ENCODE measurements at places on chromosomes 2 and 18.

GRCh38 chr2:56682397-56682760 is 498.6 kb downstream of the CCDC85A start:
- DNase-seq: no peak

GRCh38 chr2:28729698-28730097 is 21.9 kb upstream of the PPP1CB start:
- no peak for DNase-seq

DNA sequence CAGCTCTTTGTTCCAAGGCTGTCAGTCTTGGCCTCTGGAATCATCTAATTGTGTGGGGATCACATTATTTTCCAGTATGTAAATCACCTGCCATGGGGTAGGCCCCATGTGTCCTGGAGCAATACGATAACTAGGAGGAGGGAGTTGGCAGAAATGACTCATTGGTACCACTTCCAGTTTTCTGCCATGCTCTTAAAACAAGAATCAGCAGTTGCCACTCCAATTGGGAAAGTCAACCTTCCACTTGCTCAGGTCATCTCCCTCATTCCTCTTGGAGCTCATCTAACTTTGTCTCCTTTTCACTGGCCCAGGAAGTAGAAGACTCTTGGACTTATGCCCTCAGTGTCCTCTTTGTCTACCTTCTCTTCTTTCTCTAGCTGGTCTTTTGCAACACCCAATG is 487.0 kb downstream of the SLC4A3 start:
- DNase-seq: no peak

- DNase-seq: no peak
Observed at GRCh38 chr2:95345081-95345562, 48.0 kb downstream of the KCNIP3 start.

DNA sequence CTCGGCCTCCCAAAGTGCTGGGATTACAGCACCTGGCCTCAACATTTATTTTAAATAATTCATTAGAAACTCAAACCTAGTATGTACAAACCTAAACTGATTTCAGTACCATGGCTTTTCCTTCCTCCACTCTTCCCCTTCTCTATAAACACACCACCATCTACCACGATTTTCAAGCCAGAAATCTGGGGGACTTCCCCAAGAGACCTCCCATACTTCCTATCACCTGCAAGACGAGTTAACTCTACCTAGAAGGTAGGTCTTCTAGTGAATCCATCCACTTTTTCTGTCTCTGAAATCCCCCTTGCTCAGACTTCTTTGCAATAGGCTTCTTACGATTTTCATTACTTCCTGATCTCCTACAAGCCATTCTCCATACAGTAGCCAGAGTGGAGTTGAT is 7.7 kb upstream of the FAM117B start:
- no peak for DNase-seq
